Effector CD4-positive, alpha-beta T cell (primary cell): ENCODE measurements at places on chromosomes 3 and 15.

- DNase-seq = no peak
Measured at GRCh38 chr3:9347081-9347480, 15.8 kb upstream of the THUMPD3 start.

- DNase-seq = no peak
Measured at GRCh38 chr3:42430781-42431532, 20.5 kb upstream of the LYZL4 start.

- DNase-seq = no peak
Measured at GRCh38 chr3:169954142-169954756, 12.4 kb upstream of the SEC62 start.

- no peak for DNase-seq
Measured at GRCh38 chr3:12939137-12939536, 97.8 kb upstream of the RPL32 start.

GRCh38 chr15:47812470-47812999 is 95.2 kb downstream of the SEMA6D start:
- DNase-seq = no peak

DNA sequence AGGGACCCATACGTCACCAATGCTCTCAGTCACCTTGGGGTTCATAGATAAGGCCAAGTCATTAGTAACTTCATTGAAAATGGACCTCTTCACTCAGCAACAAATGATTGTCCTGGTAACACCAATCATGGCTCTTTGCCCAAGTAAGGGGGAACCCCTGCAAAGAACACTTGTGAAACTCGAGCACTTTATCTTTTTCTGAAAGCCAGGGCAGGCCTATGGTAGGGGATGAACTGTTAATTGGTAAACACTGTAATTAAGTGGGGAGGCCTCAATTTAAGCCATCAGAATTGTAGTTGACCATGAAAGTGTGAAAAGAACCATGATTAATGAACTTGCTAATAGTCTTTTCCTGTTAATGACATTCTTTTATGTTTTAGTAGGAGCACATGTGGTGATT is 73.3 kb downstream of the ABHD5 start:
- no peak for DNase-seq

- DNase-seq = no peak
Measured at GRCh38 chr15:80750575-80750974, 28.6 kb upstream of the CEMIP start.

DNA sequence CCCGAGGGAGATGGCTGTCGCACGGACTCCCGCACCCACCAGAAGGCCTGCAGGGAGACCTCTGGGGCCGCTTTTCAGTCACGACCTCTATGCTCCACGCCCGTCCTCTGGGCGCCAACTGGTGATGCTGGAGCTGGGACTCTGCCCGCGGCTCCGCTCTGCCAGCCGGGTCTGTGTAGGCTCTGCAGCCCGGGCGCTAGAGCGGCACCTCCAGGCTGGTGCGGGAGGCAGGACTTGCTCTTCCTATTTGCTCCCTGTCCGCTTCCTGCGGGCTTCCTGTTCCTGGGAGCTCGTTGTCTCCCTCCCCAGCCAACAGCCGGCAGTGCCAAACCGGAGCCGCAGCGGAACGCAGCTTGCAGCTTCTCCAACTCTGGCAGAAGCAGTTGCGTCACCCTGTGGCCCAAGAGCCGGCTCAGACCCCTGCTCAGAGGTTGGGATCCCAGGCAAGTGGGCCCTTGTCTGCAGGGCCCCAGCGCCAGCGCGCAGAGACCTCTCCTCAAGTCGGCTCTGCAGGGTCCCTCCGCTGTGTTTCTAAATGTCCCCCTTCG is 285.9 kb downstream of the XXYLT1 start:
- no peak for DNase-seq
